Heart right ventricle (tissue), 16 donors: ENCODE measurements at places on chromosomes 12 and 14.

GRCh38 chr12:17371491-17372215 is 718.3 kb downstream of the RERGL start:
- DNase-seq = no peak

- no peak for DNase-seq
These were observed 5.2 kb downstream of the RNASE7 start for GRCh38 chr14:21047378-21047781.

- DNase-seq = no peak
These were observed 5.5 kb downstream of the SLC38A6 start for GRCh38 chr14:60986500-60986899.

DNA sequence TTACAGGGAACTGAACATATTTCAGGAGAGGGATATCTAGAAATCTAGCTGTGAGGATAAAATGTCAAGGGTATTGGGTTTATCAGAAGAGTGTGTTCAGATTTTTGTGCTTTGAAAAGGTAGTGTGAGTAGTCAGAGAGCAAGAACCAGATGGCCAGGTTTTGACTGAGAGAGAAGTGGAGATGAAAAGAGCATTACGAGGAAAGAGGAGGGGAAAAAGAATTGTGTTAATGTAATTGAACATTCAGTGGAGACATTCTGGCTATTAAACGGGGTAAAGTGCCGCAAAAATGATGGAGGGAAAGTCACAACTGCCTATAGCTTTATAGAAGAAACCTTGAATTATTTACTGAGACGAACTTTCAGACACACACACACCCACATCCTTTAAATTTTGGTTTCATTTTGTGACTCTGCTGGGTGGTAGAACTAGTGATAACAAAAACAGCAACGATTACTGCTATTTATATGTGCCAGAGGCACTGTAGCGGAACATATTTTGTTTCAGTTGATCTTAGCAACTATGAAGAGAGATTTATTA is 213.6 kb downstream of the ERC1 start:
- no peak for DNase-seq

GRCh38 chr12:52389313-52390207 is 4.1 kb upstream of the KRT84 start:
- DNase-seq = no peak

- peak; percentile 15 for DNase-seq
These were observed 20.2 kb upstream of the FAM234B start for GRCh38 chr12:13023811-13024530.

DNA sequence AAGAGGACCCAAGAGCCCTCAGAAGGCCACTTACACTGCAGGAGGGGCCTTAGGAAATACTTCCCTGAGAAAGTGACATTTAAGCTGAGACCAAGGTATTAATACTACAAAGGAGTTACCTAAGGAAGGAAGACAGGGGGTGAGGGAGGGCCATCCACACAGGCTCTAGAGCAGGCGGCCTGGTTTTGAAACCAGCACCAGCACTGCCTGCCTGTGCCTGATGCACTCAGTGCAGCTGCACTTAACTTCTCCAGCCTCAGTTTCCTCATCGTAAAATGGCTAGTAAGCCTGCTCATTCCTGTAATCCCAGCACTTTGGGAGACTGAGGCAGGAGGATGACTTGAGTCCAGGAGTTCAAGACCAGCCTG is 45.5 kb upstream of the PLEKHG6 start:
- no peak for DNase-seq

DNA sequence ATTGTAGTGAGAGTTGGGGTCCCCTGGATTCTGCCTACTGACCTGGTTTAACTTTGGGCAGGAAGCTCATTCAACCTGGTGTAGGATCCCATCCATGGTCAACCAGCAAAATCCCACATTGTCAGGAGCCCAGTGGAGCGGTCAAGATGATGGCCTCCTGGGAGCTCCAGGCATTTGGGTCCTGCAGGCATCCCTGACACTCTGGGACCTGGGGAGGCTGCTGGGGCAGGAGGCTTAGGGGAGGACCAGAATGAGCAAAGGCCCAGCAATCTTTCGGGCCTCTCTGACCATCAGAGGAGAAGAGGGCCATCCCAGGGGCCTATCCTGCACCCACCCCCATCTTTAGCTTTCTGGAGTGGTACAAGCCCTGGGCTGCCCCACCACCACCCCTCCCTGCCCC is 104.0 kb downstream of the PRMT8 start:
- no peak for DNase-seq

DNA sequence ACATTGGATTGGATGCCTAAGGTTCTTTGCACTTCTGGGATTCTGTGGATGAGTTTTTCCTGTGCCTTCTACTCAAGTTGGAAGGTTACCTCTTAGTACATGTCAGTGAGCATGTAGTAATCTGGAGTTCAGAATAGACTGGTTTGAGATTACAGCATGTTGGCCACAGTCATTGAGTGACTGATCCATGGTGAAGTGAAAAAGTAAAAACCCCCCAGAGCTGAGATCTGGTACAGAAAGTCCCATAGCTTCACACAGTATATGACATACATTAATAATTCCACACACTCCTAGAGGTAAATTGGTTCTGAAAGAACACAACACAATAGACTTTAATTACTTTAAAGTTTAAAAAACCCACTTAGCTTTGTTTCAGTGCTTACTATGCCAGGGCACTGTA is 11.9 kb upstream of the CCND2 start:
- no peak for DNase-seq

GRCh38 chr12:8453021-8453513 is 2.7 kb upstream of the CLEC6A start:
- DNase-seq = no peak

DNA sequence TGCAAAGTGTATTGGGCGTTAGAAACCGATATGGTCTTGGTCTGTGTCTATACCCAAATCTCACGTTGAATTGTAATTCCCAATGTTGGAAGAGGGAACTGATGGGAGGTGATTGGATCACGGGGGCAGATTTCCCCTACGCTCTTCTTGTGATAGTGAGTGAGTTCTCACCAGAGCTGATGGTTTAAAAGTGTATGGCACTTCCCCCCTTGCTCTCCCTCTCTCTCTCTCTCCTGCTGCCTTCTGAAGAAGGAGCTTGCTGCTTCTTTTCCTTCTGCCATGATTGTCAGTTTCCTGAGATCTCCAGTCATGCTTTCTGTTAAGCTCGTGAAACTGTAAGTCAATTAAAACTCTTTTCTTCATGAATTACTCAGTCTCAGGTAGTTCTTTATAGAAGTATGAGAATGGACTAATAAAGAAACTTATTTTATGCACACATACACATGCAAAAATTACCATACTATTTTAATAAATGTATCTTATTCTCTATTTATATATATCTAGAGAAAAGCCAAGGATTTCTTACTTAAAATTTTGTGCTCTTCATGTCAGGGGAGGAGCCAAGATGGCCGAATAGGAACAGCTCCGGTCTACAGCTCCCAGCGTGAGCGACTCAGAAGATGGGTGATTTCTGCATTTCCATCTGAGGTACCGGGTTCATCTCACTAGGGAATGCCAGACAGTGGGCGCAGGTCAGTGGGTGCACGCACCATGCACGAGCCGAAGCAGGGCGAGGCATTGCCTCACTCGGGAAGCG is 1891.0 kb upstream of the FLRT2 start:
- DNase-seq = no peak

DNA sequence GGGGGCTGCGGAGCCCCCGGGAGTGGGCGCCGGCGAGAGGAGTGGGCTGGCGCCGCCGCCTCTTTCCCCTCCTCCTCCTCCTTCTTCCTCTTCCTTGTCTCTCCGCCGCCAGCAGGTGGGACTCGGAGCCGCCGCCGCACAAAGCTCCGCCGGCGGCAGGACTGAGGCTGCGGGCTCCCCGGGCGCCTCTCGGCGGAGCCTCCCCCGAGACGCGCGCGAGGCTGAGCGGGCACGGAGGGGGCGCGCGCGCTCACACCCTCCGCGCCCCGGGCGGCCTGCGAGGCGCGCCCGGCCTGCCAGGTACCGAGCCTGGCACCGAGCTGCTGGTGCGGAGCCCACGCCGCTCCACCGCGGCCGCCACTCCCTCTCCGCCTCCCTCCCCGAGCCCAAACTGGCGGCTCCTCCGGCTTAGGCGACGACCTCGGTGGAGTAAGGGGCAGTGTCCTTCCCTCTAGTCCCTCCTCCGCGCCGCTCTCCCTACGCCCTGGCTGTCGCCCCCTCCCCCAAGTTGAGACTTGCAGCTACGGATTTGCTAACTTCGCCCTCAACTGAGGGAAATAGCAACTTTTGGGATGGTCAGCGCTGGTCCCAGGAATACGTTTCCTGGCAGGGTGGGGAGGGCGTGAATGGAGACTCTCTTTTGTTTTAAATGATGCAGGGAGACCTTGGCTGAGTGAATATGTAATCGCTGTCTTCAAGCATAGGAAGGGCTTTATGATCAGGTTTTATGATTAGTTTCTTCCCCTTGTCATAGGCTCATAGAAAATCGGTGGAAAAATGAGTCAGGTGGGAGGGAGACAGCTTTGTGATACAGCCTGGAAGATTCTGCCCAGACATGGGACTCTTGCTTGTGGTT is 199.5 kb upstream of the CAND1 start:
- no peak for DNase-seq

DNA sequence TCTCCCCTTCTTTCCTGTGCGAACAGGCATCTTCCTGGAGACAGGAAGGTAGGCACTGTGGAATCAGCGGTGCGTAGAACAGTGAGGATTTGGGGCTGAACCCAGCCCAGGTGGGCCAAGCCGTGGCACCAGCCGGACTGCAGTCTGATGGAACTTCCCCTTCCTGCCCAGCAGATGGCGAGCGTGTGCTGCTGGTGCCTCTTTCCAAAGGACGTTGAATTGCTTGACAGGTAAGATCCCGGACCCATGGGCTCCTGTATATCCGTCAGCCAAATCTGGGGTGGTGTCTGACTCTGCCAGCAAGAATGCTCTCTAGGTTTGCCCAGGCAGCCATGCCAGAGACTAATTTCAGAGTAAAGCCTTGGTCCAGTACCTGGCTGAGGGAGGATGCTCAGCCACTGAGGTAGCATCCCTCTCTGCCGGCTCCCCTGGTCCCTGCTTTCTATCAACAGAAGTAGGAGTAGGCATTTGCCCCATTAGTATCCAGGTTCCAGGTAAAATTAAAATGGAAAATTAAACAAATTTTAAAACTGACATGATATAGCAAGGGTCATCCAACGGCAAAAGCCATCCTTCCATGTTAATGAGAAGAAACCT is 21.1 kb upstream of the KCNA5 start:
- peak; percentile 47 for DNase-seq

DNA sequence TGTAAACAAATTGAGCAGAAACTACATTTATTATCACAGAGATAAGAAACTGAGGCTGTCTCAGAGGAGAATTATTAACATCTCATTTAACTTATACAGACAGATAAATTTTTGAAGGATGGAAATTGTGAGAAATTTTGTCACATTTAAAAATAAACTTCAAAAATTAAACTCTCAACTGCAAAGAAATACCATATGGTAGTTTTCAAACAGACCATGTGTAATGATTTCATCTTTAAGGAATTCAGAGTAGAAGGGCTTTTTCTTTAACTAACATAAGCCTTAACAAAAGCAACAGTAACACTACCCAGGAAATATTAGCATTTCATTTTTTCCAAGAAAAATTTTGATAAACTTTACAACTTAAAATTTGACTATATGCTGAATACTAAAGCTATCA is 26.6 kb downstream of the NUP37 start:
- DNase-seq = no peak

DNA sequence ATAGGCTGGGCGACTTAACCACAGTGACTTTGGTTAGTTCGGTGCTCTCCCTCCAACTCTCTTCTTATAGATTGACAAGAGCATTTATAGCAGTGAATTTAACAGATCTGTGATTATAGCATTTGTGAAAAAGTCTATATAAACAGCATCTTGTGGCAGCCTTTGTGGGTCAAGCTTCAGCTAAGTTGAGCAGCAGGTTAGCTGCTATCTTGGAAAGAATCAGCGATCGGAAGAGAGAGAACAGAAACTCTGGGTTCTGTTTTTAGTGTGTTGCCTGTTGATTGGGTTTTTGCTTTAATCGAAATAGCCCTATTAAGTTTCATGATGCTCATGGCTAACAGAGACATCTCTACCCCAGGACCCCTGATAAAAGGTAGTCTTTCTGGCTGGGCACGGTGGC is 20.2 kb downstream of the EVL start:
- DNase-seq = no peak

GRCh38 chr14:105375635-105376057 is 22.7 kb upstream of the TEX22 start:
- no peak for DNase-seq

- DNase-seq = no peak
These were observed 126.8 kb upstream of the CPM start for GRCh38 chr12:69059465-69060457.

DNA sequence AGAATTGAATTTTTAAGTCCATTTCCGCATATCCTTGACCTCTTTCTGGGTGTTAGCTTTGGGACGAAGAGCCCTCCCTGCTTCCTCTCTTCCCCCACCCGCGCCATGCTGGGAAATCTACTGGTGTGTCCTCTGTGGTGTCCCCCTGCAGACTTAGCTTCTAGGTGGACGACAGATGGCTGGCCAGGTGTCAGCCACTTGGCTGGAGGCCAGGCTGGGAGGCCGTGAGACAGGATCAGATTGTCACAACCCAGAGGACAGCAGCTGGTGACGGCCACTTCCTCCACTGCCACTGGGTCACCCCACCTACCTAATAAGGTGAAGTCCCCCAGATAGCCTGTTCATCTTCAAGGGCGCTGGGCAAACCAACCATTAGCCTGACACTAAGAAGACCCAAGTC is 13.3 kb upstream of the DTX1 start:
- DNase-seq = no peak

GRCh38 chr12:124707316-124707715 is 139.9 kb upstream of the NCOR2 start:
- no peak for DNase-seq
